Ovary (tissue), 10 donors: ENCODE measurements at places on chromosomes 5 and 9. TPM values are rescaled to one million over a fixed set of nuclear protein-coding genes. Genes with fewer than 3 reads are reported as not detected.

ARAP3 gene
- 9.3 TPM for total RNA-seq

DNA sequence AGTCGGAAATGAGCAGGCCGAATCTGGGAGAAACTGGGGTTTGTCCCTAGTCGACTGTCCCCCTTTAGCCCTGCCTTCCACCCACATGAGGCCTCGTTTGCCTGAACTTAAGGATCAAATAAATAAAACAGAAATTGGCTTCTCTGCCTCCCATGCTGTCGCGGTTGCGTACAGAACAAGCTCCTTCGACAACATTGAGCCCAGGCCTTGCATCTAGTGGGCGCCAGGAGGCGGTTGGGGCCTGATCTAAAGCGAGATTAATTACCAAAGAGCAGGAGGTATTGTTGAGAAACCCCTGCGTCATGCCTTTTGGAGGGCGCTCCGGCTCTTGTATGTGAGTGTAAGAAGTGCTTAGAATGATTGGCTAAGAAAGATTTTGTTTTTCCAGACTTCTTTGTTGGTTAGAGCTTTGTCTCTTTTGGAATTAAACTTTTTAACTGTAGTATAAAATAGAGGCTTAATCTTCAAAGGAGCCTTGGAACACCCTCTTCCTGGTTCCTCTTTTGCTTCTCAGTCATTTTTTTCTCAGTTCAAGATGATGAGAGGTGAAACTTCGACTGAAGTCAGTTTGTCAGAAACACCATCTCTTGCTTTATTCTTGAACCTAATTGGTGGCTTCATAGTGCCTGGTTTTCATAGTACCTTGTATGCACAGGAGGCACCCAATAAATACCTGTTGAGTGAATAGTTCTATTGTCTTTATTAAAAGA lies 828 bp downstream of the ATP6V0E1 start:
- H3K27me3 ChIP-seq: no peaks in the 10 kb centered on the region
- DNase-seq: peak; percentile 72
- H3K4me3 ChIP-seq: peak overlapping the region; percentile 55
- H3K36me3 ChIP-seq: no peaks in the 10 kb centered on the region
- peak overlapping the region; percentile 89 for H3K27ac ChIP-seq

- no peak for DNase-seq
- no peaks in the 10 kb centered on the region for H3K27me3 ChIP-seq
- H3K27ac ChIP-seq: peak overlapping the region; percentile 92
- H3K36me3 ChIP-seq: no peaks in the 10 kb centered on the region
- peak overlapping the region; percentile 49 for H3K4me3 ChIP-seq
Measured at GRCh38 chr5:79691007-79691406, 1.4 kb downstream of the CMYA5 start.

- peaks cover 23% of the 10 kb centered on the region for H3K4me1 ChIP-seq
- H3K4me3 ChIP-seq: no peak overlapping the region
- DNase-seq: no peak
- H3K27ac ChIP-seq: no peak overlapping the region
Measured at GRCh38 chr9:89993678-89994630, 389.1 kb downstream of the GADD45G start.

DNA sequence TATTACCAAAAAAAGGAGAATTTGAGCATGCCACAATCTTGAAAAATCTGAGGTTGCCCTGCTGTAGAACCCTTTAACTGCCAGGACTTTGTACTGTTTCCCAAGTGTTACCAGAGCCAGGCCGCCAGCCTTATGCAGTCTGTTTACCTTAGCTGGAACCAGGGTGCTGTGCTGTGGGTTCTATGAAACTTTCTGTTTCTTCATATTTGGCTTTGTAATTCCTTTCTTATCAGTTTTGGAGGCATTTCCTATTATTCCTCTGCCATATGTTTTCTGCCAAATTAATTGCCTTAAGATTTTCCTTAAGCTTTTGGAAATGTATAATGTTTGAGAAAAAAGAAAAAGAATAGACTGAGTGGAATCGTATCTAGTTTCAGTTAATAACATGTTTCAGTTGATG lies 2.1 kb downstream of the S1PR3 start:
- peaks cover 12% of the 10 kb centered on the region for H3K4me1 ChIP-seq
- DNase-seq: no peak
- H3K27me3 ChIP-seq: no peaks in the 10 kb centered on the region
- H3K36me3 ChIP-seq: no peaks in the 10 kb centered on the region
- H3K4me3 ChIP-seq: no peak overlapping the region
- no peak overlapping the region for H3K27ac ChIP-seq
